GM12878 (cell line): ENCODE measurements at places on chromosomes 2 and 18.

- no peaks in the 10 kb centered on the region for H3K4me1 ChIP-seq
- no peaks in the 10 kb centered on the region for H3K36me3 ChIP-seq
- DNase-seq = no peak
- no peaks in the 10 kb centered on the region for H3K27me3 ChIP-seq
- H3K27ac ChIP-seq = no peak overlapping the region
- H3K4me3 ChIP-seq = no peak overlapping the region
Observed at GRCh38 chr2:1702186-1702565, 42.1 kb downstream of the PXDN start.

GRCh38 chr2:177753682-177754491 lies 318.7 kb downstream of the PDE11A start:
- H3K27me3 ChIP-seq = peaks cover 2% of the 10 kb centered on the region; the same call in 1 of the 2 replicates
- no peak overlapping the region for H3K27ac ChIP-seq
- no peaks in the 10 kb centered on the region for H3K4me1 ChIP-seq
- H3K4me3 ChIP-seq = no peak overlapping the region

- no peak for DNase-seq
- H3K27ac ChIP-seq = no peak overlapping the region
- H3K36me3 ChIP-seq = no peaks in the 10 kb centered on the region
- H3K4me1 ChIP-seq = no peaks in the 10 kb centered on the region
Observed at GRCh38 chr18:35227254-35227653, 13.6 kb upstream of the ZNF397 start.

- no peak for DNase-seq
- no peaks in the 10 kb centered on the region for H3K4me1 ChIP-seq
- no peak overlapping the region for H3K27ac ChIP-seq
- H3K27me3 ChIP-seq = 0 out of 2 replicates have a peak, but pooled peaks cover 2% of the 10 kb centered on the region
Observed at GRCh38 chr2:133682906-133683305, 114.6 kb upstream of the NCKAP5 start.

GRCh38 chr2:60070736-60071489 lies 482.5 kb downstream of the BCL11A start:
- no peak for DNase-seq
- no peak overlapping the region for H3K27ac ChIP-seq
- no peaks in the 10 kb centered on the region for H3K36me3 ChIP-seq
- H3K4me1 ChIP-seq = peaks cover 4% of the 10 kb centered on the region; the same call in 1 of the 2 replicates

- no peaks in the 10 kb centered on the region for H3K27me3 ChIP-seq
- H3K4me1 ChIP-seq = peaks cover 3% of the 10 kb centered on the region; the same call in 1 of the 2 replicates
- no peak overlapping the region for H3K4me3 ChIP-seq
- DNase-seq = no peak
- no peaks in the 10 kb centered on the region for H3K36me3 ChIP-seq
Observed at GRCh38 chr2:65339648-65340047, 92.8 kb downstream of the SPRED2 start.

DNA sequence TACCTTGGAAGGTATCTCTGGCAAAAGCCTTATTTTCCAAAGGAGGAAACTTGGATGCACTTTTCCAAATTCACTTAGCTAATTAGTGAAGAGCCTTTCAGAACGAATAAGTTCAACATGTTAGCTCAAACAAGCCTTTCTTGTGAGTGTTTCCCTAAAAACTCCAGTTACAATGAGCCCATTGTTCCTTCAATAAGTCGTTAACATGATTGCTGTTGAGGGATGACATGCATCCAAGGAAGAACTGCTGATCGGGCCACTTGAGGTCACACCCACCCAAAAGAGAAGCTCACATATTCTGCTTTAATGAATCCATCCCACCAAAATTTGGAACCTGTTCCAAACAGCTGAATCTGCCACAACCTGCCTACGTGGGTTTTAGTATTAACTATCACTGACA lies 48.1 kb upstream of the SLC35G4 start:
- H3K4me3 ChIP-seq = no peak overlapping the region
- H3K36me3 ChIP-seq = no peaks in the 10 kb centered on the region
- no peak overlapping the region for H3K27ac ChIP-seq
- no peaks in the 10 kb centered on the region for H3K4me1 ChIP-seq

DNA sequence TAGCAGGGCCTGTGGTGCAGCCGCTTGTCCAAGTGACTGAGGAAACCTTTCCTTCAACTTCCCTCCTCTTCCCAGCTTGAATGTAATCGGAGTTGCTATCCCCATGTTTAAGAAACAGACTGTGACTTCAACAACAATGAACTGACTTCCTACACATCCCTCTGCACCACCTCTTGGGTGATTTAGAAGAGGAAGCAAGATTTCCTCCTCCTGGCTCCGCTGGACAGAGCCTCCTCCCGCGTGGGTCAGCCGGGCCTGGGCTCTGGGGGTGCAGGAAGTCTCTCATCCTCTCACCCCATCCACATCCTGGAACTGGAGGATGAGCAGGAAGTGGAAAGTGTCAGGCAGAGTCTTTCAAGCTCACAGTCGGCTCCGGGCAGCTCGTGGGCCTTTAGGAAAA lies 84.3 kb downstream of the GATA6 start:
- no peaks in the 10 kb centered on the region for H3K27me3 ChIP-seq
- H3K27ac ChIP-seq = no peak overlapping the region
- H3K36me3 ChIP-seq = no peaks in the 10 kb centered on the region
- no peak for DNase-seq
- H3K4me1 ChIP-seq = no peaks in the 10 kb centered on the region
- H3K4me3 ChIP-seq = no peak overlapping the region

- DNase-seq = peak; percentile 39
- no peak overlapping the region for H3K4me3 ChIP-seq
- H3K27ac ChIP-seq = peak overlapping the region; percentile 58
- no peaks in the 10 kb centered on the region for H3K27me3 ChIP-seq
Observed at GRCh38 chr2:202172439-202173211, 65.8 kb downstream of the SUMO1 start.
